Stimulated activated CD4-positive, alpha-beta T cell treated with anti-CD3 and anti-CD28 coated beads, Interleukin-12 subunit alpha, Interleukin-12 subunit beta, amount 100 ng/mL, for 24 hours (primary cell): ENCODE measurements at places on chromosomes 3 and 15.

DNA sequence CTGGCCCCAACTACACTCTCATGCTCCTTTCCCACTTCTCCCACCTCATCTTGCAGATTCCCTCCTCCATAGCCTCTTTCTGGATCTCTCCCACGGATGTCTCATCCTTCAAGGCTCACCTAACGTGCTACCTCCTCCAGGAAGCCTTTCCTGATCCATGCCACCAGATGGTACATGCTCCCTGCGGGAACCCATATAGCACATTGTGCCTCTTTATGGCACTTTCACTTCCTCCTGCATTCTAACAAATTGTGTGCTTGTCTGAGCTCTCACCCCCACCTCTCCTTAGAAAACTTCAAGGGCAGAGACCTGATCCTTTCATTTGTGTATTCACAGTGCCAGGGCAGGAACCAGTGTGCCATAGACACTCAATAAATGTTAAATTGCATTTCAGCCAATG lies 63.0 kb downstream of the HES1 start:
- no peak for DNase-seq

DNA sequence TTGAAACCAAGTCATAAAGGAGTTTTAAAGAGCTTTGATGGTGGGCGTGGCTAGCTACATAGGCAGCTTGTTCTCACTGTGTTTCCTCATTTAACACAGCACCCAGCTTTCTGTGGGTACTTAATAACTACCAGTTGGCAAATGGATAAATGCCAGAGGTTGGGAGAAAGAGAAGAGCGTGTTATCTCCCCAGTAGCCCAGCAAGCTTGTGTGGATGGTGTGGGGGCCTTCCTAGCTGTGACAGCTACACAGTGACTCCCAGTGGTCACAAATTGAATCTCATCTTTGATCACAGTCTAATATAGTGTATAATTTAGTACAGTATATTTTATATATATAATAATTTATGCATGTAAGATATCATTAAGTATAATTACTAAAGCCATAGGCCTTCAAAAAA lies 984.1 kb downstream of the EPHA3 start:
- no peak for DNase-seq

DNA sequence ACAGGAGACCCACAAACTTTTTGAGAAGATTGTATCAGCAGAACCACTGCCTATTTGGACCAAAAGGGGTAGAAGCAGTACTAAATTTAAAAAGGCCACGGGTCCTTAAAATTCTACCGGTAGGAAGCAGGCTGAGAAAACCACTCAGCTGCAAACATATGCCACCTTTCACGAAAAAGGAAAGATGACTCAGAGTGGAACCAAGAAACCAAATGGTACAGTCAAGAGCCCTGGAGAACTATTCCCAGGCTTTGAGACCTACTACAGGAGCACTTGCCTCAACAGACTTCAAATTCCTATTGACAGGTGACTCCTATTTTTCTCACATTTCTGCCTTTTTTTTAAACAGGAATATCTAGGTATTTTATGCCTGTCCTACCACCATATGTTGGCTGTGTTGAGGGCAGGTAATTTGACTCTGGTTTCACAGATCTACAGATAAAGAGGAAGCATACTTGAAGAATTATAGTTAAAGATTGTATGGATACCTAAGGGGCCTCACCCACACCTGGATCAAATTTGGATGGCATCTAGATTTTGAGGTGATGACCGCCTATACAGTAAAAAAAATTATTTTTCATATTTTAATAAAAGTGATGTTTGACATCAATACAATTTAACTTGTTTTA lies 10.1 kb downstream of the GOLIM4 start:
- no peak for DNase-seq

- no peak for DNase-seq
Observed at GRCh38 chr3:151196434-151196833, 6.6 kb downstream of the GPR171 start.

- DNase-seq = no peak
Observed at GRCh38 chr3:123341-123740, 73.2 kb upstream of the CHL1 start.

DNA sequence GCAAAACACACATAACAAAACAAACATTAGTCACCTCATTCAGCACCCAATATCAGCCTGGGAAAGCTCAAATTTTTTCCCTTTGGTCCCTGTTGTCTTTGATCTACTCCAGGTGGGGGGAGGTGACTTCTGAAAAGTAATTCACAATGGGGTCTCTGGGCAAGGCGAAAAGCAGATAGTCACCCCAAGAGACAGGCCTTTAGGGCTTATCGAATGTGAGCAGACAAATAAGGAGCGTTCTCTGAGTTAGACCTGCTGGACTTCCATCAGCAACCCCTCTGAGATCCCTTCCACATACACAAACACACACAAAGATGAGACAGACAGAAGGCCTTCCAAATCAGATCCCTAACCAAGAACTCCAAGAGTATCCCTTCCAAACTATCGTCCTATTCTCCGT lies 171.0 kb upstream of the SMAD3 start:
- DNase-seq = no peak

GRCh38 chr3:125221831-125222230 lies 9.3 kb upstream of the SLC12A8 start:
- DNase-seq = no peak

GRCh38 chr3:14152233-14152962 lies 26.0 kb downstream of the XPC start:
- no peak for DNase-seq

DNA sequence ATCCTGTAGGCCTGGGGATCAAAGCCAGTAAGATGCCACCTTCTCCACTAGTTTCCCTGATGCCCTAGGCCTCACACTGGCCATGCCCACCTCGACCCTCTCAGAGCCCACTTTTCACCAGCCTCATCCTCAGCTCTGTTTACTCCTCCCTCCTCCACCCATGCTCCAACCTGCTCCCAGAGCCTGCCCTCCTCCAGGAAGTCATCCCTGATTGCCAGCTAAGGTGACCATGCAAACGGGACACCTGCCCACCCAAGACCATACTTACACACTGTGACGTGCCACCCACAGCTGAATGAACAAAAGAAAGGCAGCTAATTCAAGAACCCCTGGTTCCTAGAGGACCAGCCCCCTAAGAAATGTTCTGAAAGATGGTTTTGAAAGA lies 9.1 kb downstream of the PLCD1 start:
- no peak for DNase-seq

GRCh38 chr15:80890341-80891005 lies 99.1 kb downstream of the MESD start:
- DNase-seq = no peak

GRCh38 chr3:180072786-180073185 lies 36.0 kb upstream of the PEX5L start:
- DNase-seq = no peak

GRCh38 chr3:55860049-55860721 lies 373.1 kb upstream of the WNT5A start:
- no peak for DNase-seq

GRCh38 chr3:83226751-83227150 lies 1465.3 kb upstream of the GBE1 start:
- DNase-seq = no peak

GRCh38 chr3:190001426-190001825 lies 119.3 kb downstream of the P3H2 start:
- DNase-seq = no peak

- no peak for DNase-seq
Observed at GRCh38 chr15:41713047-41713446, 52.8 kb downstream of the MGA start.

GRCh38 chr3:60402931-60403330 lies 848.3 kb downstream of the FHIT start:
- DNase-seq = no peak

- DNase-seq = no peak
Observed at GRCh38 chr15:57395292-57395691, 19.0 kb downstream of the CGNL1 start.

DNA sequence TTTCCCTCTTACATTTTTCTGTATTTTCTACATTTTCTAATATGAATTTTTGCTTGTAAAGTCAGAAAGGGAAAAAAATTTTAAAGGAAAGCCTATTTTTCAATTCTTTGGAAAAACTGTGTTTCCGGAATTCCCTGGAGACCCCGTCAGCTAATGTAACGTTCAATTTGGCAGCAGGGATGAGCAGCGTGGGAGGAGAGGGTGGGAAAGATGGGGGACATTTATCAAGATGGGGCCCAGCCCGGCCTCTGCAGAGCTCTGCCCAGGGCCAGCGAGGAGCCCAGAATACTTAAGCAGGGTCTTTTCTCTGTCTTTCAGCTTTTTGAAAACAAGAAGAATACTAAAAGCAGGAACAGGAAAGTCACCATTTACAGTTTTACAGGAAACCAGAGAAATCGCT lies 129.0 kb downstream of the LRRK1 start:
- no peak for DNase-seq

GRCh38 chr3:14672588-14672987 lies 2.4 kb upstream of the C3orf20 start:
- no peak for DNase-seq

- no peak for DNase-seq
Observed at GRCh38 chr15:45469027-45469426, 53.5 kb downstream of the SLC30A4 start.
